Stimulated activated naive CD4-positive, alpha-beta T cell treated with Interleukin-2 at 50 U/mL for 16 hours (primary cell): ENCODE measurements at places on chromosomes 3 and 15.

GRCh38 chr3:69250014-69250413 is 127.6 kb upstream of the LMOD3 start:
- peak; percentile 36 for DNase-seq

DNA sequence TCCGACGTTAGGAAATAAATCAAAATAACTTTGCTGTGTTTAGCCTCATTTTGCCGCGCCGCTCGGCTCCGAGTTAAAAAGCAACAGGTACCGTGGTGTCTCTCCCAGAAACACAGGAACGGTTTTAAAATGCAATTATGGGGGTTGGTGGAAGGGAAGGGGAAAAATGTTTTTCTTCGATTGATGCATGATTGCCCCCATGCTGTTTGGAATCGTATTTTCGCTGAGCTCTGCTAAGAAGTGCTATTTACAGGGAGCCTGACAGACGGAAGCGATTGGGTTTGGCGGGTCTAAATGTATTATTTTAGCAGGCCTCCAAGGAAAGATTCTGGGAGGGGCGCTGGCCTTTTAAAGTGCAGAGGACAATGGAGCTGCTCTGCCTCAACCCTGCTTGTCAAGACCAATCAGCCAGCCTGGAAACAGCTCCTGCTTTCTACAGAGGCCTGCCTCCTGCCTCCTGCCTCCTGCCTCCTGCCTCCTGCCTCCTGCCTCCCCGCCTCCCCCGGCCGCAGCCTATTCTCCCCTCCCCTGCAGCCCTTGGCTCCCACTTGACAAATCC is 156.7 kb upstream of the TLE3 start:
- no peak for DNase-seq

DNA sequence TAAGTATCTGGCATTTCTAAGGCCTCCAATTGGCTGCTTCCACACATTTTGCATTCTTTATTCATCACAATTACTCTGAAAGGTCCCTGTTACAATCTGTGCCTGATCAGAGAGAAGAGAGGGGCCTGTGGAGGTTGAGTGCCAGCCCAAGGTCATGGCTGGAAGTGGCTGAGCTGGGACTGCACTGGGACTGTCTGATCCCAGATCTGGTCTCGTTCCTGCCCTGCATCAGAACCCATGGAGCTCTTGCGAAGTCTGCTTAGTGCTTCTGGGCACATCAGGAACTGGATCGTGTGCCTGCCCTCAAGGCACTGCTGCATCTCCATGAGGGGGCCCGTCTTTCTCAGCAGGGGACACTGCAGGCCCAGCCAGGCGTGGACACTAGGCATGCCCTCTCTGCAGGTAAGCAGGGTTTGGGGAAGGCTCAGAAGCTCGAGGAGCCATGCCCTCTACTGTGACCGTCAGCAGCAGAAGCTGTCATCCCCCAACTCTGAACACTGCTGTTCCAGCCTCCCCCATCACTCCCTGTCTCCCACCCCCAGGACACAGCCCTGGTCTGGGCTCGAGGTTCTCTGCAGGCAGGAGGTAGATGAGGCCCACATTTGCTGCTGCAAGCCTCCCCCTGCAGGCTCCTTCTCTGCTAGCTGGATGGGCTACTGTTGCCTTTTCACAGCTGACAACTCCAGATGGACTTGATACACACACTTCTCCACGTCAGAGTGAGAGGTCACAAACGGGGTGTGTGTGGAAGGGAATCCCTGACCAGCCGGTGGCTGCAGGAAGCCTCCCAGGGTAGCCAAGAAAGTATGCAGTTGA is 96.5 kb upstream of the PRR23E start:
- DNase-seq = no peak

DNA sequence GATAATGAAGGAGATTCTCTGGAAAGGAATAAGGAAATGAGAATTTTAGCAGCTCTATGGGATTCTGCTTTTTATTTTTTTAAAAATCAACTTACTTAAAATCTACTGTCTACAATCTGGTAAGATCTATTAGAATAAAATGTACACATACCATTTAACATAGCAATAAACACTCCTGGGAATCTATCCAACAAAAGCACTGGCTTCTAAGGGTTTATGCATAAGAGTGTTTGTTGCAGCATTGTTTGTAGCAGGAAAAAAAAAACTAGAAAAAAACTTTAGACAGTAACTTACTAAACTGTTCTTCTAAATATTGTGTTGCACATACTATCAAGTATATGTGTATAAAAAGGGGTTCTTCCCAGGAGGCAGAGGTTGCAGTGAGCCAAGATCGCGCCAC is 15.7 kb upstream of the RBP1 start:
- DNase-seq = no peak

DNA sequence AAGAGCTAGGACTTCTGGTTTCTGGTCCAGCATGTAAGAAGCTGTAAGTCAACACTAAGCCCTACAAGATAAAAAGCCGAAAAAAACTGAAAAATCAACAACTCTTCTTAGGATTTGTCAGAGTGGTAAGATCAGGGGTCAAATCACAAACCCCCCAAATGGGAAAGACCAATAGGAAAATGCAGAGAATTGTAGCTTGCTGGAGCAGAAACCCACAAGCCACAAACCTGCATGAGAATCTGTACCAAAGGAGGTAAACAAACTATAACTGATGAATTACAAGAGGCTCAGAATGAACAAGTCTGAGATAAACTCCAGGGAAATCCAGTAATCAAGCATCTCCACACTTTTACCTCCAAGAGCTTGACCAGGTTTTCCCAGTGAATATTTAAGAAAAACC is 36.0 kb downstream of the RFX7 start:
- DNase-seq = no peak

- no peak for DNase-seq
Observed at GRCh38 chr3:25904206-25904605, 114.3 kb downstream of the OXSM start.

GRCh38 chr3:26260139-26260538 is 362.4 kb upstream of the LRRC3B start:
- DNase-seq = no peak

DNA sequence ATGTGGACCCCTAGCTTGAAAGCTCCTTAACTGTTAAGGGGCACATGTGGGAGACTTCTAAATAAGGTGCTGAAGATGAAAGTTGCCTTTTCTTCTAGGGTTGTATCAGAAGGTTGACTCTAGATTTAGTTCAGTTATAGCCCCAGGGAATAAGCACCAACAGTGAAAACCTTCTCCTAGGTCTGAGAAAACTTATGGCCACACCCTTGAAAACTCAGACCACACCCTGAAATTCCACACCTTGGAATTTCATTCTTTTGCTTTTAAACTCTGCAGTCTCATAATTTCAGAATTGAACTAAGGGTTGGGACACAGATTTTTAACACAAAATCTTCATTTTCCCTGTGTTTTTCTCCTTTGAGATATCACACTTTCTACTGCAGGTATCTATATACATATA is 355.8 kb upstream of the IL12A start:
- no peak for DNase-seq

GRCh38 chr15:51024735-51025453 is 69.8 kb downstream of the TNFAIP8L3 start:
- no peak for DNase-seq

DNA sequence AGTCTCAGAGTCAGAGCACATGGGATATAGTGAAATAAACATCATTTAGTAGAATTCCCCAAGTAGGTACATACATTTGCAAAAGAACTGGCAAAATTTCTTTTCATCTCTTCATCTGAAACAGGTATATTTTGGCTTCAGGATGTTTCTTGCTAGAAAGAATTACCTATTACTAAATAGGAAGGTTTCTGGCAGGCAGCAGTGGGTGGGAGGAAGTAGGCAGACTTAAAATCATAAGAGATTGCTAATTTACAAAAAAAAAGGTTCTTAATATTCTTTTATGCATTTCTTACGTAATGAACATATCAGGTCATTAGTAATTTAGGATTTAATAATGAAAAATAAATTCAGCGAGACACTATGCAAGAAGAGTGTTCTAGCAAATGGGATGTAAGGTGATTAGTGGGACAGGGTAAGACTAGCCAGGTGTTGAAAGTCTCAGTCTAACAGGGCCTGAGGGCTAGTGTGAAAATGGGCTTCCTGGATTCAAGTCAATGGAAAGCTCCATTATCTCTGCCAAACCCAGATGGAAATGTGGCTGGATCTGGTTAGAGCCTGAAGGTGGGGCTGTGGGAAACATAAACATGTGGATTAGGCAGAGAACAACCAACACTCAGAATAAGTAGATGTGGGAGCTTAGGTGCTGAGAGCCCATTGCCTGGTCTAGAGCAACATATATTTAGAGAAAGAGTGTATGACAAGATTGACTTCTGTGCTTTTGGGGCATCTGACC is 127.4 kb upstream of the FEZF2 start:
- no peak for DNase-seq
